Stimulated activated naive B cell treated with anti-CD40 and anti-IgM and Interleukin-4, amounts not matched to agents 10 μg/mL and 1 μg/mL and 100 μg/mL, for 72 hours (primary cell): ENCODE measurements at places on chromosomes 1 and 21.

- no peak for DNase-seq
Observed at GRCh38 chr1:94550800-94551241, 9.3 kb upstream of the F3 start.

GRCh38 chr1:97192872-97193572 lies 471.4 kb downstream of the PTBP2 start:
- no peak for DNase-seq

- DNase-seq, result no peak
Observed at GRCh38 chr1:166189126-166189525, 22.3 kb upstream of the FAM78B start.

GRCh38 chr21:40507978-40508377 lies 339.0 kb downstream of the DSCAM start:
- no peak for DNase-seq

DNA sequence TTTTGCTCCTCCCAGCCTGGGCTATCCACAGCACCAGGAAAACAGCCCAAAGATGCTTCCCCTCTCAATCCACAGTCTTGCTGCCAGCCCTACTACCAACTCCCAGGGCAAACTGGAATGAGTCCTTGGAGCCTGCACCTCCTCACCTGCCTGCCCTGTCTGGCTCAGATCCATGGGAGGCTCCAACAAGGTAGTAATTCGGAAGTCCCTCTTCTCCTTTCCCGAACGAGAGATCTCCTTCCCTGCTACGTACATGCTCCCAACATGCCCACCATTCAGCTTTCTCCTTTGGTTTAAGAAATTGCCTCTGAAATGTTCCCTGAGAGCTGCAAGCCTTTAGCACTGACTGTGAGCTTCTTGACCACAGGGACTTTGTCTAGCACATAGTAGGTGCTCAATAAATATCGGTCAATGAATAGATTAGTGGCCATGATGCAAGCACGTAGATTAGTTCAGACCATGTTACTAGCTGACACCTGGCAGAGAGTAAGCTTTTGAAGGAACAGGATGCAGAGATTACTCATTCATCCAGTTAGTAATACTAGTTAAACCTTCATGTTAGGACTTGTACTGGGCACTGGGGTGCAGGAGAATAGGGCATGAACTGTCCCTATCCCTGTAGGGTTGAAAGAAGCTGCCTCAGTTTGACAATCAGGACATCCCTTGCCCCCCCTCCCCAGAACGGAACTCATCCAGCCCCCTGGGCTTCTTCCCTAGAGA lies 80.1 kb downstream of the DISP3 start:
- DNase-seq, result no peak

GRCh38 chr1:94907136-94907535 lies 19.8 kb downstream of the CNN3 start:
- no peak for DNase-seq

DNA sequence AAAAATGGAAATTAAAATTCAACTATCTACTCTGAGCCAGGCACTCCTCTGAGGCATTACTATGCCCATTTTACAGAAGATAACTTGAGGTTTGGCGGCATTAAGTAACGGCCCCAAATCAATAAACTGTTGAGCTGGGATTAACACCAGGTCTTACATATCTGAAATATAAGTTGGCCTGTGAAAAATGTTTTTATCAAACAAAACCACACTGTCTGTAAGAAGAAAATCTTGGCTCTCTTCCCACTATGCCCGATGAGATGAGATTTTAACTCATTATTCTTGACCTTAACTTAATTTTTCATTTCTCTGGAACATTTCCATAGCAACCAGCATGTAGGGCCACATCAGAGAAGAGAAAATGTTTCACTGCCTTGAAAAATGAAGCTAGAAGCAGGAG lies 21.8 kb downstream of the RC3H1 start:
- DNase-seq, result no peak

GRCh38 chr21:35254006-35254764 lies 205.1 kb upstream of the RUNX1 start:
- no peak for DNase-seq

- no peak for DNase-seq
Observed at GRCh38 chr1:89873770-89874169, 52.9 kb downstream of the LRRC8D start.

- no peak for DNase-seq
Observed at GRCh38 chr1:153397924-153398651, 7.2 kb upstream of the S100A8 start.
